Neuronal stem cell (in vitro differentiated cells): ENCODE measurements at places on chromosomes 6 and 20.

- H3K4me3 ChIP-seq, result no peak overlapping the region
- H3K27me3 ChIP-seq, result no peaks in the 10 kb centered on the region
- no peak overlapping the region for H3K27ac ChIP-seq
- no peak for DNase-seq
- no peaks in the 10 kb centered on the region for H3K36me3 ChIP-seq
Observed at GRCh38 chr6:167798453-167798852, 28.3 kb upstream of the AFDN start.

DNA sequence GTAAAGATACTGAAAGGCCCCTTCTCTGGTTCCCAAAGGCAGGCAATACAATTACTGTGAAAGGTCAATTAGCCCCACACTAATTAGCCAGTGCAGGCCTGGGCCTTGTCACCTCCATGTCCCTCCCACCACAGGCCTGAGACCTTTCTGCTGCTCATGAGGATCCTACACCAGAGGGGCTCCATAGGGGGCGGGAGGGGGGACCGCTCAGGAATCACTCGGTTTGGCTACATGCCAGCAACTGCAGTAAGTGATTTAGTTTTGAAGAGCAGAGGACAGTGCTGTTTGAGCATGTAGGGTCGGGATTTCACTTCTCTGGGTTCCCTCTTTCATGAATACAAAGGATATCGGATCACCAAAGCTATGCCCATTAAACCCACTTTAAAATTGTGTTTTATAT lies 455.6 kb downstream of the PRKN start:
- H3K36me3 ChIP-seq, result no peaks in the 10 kb centered on the region
- peak; percentile 9 for DNase-seq
- no peak overlapping the region for H3K27ac ChIP-seq
- no peak overlapping the region for H3K4me3 ChIP-seq

DNA sequence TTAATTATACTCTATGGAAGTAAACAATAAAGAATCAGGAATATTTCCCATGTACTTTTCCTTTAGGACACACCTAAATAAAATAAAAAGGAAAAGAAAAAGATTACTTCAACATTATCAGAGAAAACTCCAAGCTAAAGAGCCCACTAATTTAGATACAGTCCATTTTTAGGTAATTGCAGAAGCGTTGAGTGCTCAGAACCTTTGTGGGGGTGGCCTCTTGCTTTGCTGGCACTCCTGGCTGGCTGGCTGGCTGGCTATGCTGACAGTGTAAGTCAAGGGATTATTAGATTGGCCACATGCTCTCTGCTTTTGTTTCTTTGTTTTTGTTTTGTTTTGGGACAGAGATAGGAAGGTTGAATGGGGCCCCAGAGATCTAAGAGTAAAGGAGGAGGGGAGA lies at the start of gene GJE1:
Gene GJE1, plus strand, starts transcription at position 301 of the 400 bp plus-strand sequence. CDS start 234 bp downstream, outside the sequence.
- no peaks in the 10 kb centered on the region for H3K36me3 ChIP-seq
- no peaks in the 10 kb centered on the region for H3K27me3 ChIP-seq
- no peak within 1 kb of the TSS for H3K4me3 ChIP-seq
- no peak for DNase-seq

DNA sequence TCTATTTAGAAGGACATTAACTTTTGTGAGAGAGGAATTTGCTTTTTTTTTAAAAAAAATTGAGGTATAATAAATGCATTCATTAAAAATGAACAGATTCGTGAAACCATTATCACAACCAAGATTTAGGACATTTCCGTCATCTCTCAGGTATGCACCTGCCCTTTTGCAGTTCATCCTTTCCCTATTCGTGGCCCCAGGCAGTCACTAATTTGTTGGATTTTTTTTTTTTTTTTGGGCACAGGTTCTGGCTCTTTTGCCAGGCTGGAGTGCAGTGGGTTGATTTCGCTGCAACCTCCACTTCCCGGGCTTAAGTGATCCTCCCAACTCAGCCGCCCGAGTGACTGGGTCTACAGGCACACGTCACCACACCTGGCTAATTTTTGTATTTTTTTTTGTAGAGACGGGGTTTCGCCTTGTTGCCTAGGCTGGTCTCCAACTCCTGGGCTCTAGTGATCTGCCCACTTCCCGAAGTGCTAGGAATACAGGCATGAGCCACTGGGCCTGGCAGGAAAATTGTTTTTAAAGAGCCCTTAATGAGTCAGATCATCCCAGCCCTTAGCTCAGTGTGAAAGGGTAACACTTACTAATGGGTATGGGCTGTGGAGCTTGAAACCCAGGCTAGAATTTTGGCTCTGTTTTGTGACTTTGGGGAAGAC lies 9.2 kb downstream of the PHF3 start:
- peaks cover 3% of the 10 kb centered on the region for H3K4me1 ChIP-seq
- no peak overlapping the region for H3K27ac ChIP-seq
- H3K36me3 ChIP-seq, result peaks cover 3% of the 10 kb centered on the region
- no peak for DNase-seq

DNA sequence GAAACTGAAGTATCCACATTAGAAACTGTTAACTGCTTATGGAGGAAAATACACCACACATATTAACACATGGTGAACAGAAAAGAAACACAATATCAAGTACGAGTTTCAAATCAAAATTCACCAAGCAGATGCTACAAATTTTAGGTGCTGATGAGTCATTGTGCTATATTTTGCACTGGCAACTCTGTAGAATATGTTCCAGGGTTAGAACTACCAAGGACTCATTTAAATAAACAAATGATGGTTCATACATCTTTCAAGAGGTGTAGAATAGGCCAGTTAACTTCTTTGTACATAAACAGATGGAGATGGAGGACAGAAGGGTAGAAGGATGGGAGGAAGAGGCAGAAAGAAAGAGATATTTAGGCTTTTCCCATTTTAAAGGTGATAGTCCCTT lies 184.9 kb downstream of the ARHGAP18 start:
- no peaks in the 10 kb centered on the region for H3K4me1 ChIP-seq
- no peak overlapping the region for H3K27ac ChIP-seq
- no peak overlapping the region for H3K4me3 ChIP-seq
- no peaks in the 10 kb centered on the region for H3K36me3 ChIP-seq
- no peaks in the 10 kb centered on the region for H3K27me3 ChIP-seq

- DNase-seq, result no peak
- no peak overlapping the region for H3K4me3 ChIP-seq
- no peak overlapping the region for H3K27ac ChIP-seq
- no peaks in the 10 kb centered on the region for H3K27me3 ChIP-seq
- H3K36me3 ChIP-seq, result no peaks in the 10 kb centered on the region
- H3K4me1 ChIP-seq, result no peaks in the 10 kb centered on the region
Observed at GRCh38 chr20:20167698-20168097, 115.4 kb downstream of the CFAP61 start.

DNA sequence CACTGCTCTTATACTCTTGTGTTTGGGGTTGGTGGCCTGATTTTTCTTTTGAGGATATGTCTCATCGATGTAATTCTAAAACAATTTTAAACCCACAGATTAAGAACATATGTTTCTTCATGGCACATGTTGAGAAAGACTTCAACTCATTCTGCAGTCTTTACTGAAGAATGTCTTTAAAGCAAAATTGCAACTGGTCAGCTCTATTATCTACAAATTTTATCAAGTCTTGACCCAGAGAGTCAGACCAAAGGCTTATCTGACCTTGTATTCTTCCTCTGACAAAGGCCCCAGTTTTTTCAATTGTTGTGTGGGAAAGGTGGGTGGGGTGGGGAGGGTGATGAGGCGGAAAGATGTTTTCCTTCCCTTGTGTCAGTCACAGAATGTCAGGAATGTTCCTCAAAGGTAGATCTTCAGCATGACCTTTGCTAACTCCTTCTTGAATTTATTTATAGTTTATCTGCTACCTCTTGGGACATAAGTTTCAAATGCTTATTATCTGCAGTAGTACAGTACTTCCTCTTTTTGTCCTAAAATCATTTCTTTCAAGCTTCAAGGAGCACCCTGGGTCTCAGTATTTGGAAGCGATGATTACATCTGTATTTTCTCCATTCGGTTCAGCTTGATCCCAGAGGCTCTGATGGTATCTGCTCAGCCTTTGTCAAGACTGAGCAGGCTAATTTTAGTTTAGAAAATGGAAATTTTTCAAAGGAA lies 63.2 kb upstream of the TIAM2 start:
- peak overlapping the region; percentile 69 for H3K27ac ChIP-seq
- H3K27me3 ChIP-seq, result peaks cover 2% of the 10 kb centered on the region
- peaks cover 31% of the 10 kb centered on the region for H3K4me1 ChIP-seq
- DNase-seq, result peak; percentile 50
- H3K36me3 ChIP-seq, result no peaks in the 10 kb centered on the region

- peaks cover 8% of the 10 kb centered on the region for H3K4me1 ChIP-seq
- DNase-seq, result no peak
- H3K4me3 ChIP-seq, result peak overlapping the region; percentile 36
- no peaks in the 10 kb centered on the region for H3K27me3 ChIP-seq
- no peak overlapping the region for H3K27ac ChIP-seq
Observed at GRCh38 chr6:35080821-35081425, 60.2 kb downstream of the TCP11 start.

DNA sequence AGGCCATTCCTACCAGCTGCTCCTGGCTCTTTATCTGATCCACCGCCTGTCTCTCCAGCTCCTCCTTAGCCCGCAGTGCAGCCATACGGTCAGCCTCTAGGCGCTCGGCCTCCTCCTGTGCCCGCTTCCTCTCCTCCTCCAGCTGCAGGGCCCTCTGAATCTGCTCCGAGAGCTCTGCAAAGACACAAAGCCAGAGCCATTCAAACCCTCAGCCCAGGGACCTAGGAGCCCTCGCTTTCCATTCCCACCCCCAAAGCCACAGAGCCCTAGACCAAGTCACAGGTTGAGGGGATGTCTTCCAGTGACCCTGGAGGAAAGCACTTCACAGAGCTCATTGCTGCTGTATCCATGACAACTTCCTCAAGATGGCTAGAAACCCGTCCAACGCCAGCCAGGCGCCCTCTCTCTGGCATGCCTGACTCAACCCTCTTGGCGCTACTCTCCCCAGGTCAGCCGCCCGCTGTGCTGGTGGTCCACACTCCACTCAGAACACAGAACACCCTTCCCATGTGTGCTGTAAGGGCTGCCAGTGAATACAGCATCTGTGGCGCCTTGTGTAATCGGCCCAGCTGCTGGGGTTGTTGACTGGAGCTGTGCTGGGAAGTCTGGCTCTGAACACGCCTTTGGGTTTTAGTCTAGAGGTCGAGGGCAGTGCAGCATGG lies 49.3 kb downstream of the EZR start:
- H3K36me3 ChIP-seq, result peaks cover 98% of the 10 kb centered on the region
- H3K4me3 ChIP-seq, result no peak overlapping the region
- DNase-seq, result no peak
- no peak overlapping the region for H3K27ac ChIP-seq

GRCh38 chr6:128686084-128686483 lies 165.7 kb upstream of the PTPRK start:
- no peak for DNase-seq
- no peaks in the 10 kb centered on the region for H3K4me1 ChIP-seq
- H3K4me3 ChIP-seq, result no peak overlapping the region
- H3K27ac ChIP-seq, result no peak overlapping the region
- no peaks in the 10 kb centered on the region for H3K36me3 ChIP-seq

DNA sequence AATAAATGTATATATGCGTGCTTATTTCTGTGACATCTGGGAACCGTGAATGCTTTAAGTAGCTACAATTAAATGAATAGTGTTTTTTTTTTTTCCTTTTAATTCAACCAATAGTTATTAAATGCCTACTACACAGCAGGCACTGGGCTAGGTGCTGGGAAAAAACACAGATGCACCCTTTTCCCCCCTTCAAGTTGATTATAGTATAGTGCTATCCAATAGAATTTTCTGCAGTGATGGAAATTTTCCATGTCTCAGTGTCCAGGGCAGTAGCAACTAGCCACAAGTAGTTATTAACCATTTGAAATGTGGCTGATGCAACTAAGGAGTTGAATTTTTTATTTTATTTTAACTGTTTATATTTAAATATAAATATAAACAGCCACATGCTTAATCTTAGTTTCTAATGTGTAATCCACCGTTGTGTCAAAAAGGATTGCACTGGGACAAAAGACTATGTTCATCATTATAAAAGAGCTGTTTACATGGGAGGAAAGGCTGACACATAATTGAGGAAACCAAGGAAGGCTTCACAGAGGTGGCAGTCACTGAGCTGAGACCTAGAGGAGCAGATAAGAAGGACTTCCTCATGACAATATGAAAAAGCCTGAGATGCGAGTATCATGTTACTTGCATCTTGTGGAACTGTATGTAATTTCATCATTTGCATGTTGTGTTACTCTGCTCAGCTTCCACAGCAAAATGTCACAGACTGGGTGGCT lies 261.2 kb upstream of the PLCB4 start:
- no peak overlapping the region for H3K4me3 ChIP-seq
- no peaks in the 10 kb centered on the region for H3K36me3 ChIP-seq
- no peaks in the 10 kb centered on the region for H3K4me1 ChIP-seq
- no peak overlapping the region for H3K27ac ChIP-seq
- no peak for DNase-seq

DNA sequence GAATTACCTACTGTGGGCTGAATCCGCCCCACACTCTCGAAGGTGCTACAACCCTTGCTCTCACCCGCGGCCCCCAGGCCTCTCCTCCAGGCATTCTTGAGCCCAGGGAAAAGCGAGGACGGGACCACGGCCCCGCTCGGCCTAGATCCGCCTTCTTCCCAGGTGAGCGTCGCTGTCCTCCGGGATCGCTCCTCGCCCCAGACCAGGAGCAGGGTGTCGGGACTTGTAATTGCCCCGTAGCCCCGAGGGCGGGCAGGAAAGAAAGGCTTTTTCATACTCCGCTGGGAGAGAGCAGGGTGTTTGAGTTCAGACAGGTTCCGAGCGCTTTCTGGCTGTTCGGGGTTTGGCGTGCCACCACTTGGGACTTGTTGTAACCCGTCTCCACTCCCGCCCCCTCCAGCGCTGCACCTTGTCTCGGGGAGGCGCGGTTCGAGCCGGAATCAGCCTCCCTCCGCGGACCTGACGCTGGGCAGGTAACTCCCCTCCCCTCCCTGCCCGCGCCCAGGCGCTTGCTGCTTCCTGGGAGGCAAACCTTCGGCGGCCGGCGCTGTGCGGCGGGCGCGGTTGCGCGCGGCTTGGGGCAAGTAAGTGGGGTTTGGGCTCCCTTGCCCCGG lies at the start of gene FAM83B:
Gene FAM83B, plus strand, starts transcription at position 529 of the 614 bp plus-strand sequence. CDS start 23,476 bp downstream, outside the sequence.
- H3K4me1 ChIP-seq, result no peaks in the 10 kb centered on the region
- peaks cover 60% of the 10 kb centered on the region for H3K27me3 ChIP-seq
- peak; percentile 30 for DNase-seq
- H3K4me3 ChIP-seq, result peak within 1 kb of the TSS; percentile 85

- no peak overlapping the region for H3K4me3 ChIP-seq
- no peak overlapping the region for H3K27ac ChIP-seq
- H3K4me1 ChIP-seq, result peaks cover 3% of the 10 kb centered on the region
Observed at GRCh38 chr20:46268131-46268614, 40.1 kb downstream of the CDH22 start.

- H3K27me3 ChIP-seq, result no peaks in the 10 kb centered on the region
- no peak overlapping the region for H3K27ac ChIP-seq
- no peak overlapping the region for H3K4me3 ChIP-seq
- no peaks in the 10 kb centered on the region for H3K36me3 ChIP-seq
- peaks cover 3% of the 10 kb centered on the region for H3K4me1 ChIP-seq
- DNase-seq, result no peak
Observed at GRCh38 chr6:21992178-21992967, 304.5 kb downstream of the PRL start.

DNA sequence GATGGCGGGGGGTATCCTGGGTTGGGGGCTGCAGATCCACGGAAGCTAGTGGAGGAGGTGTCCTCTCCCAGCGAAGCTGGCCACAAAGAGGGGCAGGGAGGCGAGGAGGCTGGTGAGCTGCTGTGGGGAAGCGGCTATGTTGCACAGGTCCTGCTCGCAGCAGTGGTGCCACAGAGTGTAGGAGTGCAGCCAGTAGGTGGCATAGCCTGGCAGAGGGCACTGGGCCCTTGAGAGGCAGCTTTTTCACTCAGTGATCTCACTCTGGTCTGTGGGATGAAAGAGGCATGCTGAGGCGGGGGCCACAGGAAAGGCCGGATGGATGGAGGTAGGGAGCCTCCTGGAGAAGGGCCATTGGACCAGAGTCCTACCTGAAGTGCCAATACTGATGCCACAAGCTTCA lies 2.9 kb upstream of the LY6G6D start:
- no peak overlapping the region for H3K27ac ChIP-seq
- no peaks in the 10 kb centered on the region for H3K36me3 ChIP-seq
- no peaks in the 10 kb centered on the region for H3K27me3 ChIP-seq
- H3K4me1 ChIP-seq, result peaks cover 13% of the 10 kb centered on the region
- no peak overlapping the region for H3K4me3 ChIP-seq
